NCI-H1930 (cell line): ENCODE measurements at places on chromosomes 1 and 21.

GRCh38 chr1:24209097-24209496 is 22.0 kb upstream of the IFNLR1 start:
- no peak for DNase-seq

DNA sequence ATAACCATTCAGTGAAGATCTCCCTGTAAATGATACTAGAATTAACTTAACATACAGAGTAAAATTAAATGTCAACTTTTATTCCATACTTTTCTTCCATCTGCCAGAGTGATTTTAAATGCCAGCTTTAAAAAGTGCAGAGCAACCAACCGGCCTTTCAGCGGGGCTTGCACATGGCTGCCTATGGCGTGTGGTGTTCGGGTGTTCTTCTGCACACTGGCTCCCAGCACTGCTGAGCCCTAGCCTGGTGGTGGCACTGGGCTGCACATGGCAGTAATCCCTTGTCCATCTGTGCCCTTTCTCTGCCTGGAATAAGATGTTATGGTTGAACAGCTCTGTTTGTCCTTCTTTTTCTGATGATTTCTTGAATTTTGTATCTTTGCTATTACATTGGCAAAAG is 156.3 kb downstream of the SNX7 start:
- DNase-seq: no peak

DNA sequence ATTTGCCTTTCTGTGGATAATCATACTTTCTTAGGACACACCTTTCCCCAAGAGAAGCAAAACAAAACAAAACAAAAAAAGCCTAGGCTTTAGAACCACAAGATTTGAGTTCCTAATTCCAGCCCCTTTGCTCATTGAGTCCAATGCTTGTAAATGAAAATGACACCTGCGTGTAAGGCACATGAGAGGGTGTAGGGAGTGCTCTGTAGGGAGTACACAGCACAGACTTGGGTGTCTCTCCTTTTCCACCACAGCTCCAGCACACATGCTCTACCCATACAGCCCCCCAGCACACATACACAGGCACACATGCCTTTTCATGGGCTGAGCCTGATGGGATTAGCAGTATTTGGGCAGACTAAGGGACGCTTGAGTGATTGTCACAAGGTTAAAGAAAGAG is 9.2 kb upstream of the NGF start:
- DNase-seq: no peak

DNA sequence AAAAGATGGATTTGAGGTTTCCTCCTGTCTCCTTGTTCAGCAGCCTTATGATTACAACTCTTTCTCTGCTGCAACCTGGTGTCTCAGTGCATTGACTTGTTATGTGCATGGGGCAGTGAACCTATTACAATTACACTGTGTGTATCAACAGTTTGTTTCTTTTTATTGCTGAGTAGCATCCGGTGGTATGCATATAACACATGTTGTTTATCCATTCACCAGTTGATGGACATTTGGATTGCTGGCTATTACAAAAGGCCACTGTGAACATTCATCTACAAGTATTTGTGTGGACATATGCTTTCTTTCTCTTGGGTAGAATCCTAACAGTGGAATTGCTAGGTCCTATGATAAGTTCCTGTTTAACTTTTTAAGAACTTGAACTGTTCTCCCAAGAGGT is 65.9 kb downstream of the FMO4 start:
- no peak for DNase-seq

- DNase-seq: no peak
Observed at GRCh38 chr1:160096274-160097116, 1.9 kb downstream of the IGSF8 start.

DNA sequence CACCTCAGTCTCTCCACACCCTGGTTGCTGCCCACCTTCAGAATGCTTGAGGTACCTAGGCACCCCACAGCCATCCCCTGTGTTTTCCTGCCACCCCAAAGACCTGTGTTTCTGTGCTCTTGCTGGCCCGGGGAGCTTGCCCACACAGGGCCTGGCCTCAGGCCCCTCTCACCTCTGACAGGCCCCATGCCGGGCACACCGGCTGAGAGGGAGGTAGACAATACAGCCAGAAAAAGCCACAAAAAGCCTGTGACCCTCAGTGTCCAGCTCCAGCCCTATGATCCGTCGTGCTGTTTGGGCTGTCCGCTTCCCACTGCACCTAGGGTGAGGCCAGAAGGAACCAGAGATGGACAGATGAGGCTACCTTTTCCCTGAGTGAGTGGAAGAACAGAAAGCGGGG is 11.4 kb downstream of the SEMA6C start:
- DNase-seq: no peak

GRCh38 chr21:15442743-15443469 is 286.9 kb upstream of the USP25 start:
- no peak for DNase-seq
